ENCODE measurements at places on chromosomes 2 and 18. TPM values are rescaled to one million over a fixed set of nuclear protein-coding genes. Genes with fewer than 3 reads are reported as not detected.

The ANKRD36C gene
- total RNA-seq = 93.4 TPM

The HS1BP3 gene
- 15.2 TPM for total RNA-seq

The SIX3 gene
- not detected for total RNA-seq

The CHMP1B gene
- total RNA-seq = 24.2 TPM

The CCDC121 gene
- 4.7 TPM for total RNA-seq

DNA sequence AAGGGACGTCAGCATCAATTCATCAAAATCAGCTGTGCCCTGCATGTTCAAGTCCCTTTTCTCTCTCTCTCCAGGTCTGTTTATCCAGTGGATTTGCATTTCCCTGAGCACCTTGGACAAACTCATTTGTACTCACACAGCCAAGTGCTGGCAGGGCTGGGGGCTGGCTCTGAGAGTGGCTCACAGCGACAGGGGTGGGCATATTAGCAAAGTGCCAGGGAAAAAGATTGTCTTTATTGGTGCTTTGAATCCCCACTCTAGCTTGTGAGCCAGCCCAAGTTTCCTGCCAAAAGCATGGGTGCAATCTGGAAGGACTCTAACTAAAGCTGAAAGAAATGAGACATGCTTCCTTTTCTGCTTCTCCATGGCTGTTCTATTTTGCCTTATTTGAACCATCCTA, 56.6 kb downstream of the ACOXL start:
- DNase-seq = no peak

DNA sequence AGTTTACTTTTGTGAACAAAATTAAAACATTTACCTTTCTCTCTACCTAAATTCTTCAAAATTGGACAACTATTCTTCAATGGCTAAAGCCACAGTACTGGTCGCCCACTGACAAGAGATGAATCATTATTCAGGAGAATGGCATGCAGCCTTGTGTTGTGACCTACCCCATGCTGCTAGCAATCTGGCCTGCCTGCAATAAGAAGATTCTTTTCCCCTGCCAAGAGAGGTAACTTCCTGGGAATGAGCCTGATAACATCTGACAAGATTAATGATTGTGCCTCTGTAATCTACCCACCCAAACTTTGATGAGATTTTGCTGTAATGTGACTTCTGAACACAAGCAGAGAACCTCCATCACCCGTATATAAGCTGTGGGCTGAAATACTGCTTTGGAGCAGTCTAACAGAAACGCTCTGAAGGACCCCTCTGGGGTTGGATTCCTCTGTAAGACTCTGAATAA, 47.0 kb upstream of the ST3GAL5 start:
- DNase-seq = no peak
